ENCODE measurements at places on chromosomes 12 and 14.

DNA sequence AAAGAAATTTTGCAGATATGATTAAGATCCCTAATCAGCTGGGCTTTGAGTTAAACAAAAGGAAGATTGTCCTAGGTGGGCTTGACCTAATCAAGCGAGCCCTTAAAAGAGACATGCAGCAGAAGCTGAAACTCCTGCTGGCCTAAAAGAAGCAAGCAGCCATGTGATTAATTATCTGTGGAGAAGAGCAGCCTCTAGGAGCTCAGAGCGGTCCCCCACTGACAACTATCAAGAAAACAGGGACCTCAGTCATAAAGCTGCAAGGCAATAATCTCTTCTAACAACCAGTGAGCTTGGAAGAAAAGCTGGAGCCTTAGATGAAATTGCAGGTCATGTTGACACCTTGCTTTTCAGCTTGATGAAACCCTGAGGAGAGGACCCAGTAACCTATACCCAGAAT is 288.9 kb upstream of the CLEC14A start:
- DNase-seq: no peak

GRCh38 chr12:93602897-93603668 is 30.6 kb downstream of the SOCS2 start:
- no peak for DNase-seq

GRCh38 chr12:64010069-64010686 is 165.7 kb downstream of the SRGAP1 start:
- DNase-seq: peak; percentile 45

DNA sequence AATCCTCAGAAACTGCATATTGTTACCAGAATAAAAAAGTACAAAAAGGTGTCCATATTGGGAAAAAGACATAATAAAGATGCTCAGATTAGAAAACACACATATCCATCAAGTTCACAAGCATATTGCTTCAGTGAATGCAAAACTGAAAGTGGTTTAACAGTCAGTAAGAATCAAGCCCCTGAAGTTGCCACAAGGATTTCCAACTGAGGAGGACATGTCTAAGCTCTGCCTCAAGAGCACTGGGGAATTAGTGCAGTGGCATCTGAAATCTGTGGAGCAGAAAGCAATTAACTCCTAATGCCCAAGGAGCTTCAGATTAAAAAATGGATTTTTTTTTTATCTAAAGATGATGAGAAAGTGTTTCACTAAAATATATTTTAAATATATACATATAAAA is 113.2 kb downstream of the DENND5B start:
- no peak for DNase-seq

- DNase-seq: peak; percentile 63
These were observed 90.8 kb downstream of the AEBP2 start for GRCh38 chr12:19529951-19530636.

GRCh38 chr12:32033406-32033805 is 73.2 kb upstream of the BICD1 start:
- DNase-seq: no peak

DNA sequence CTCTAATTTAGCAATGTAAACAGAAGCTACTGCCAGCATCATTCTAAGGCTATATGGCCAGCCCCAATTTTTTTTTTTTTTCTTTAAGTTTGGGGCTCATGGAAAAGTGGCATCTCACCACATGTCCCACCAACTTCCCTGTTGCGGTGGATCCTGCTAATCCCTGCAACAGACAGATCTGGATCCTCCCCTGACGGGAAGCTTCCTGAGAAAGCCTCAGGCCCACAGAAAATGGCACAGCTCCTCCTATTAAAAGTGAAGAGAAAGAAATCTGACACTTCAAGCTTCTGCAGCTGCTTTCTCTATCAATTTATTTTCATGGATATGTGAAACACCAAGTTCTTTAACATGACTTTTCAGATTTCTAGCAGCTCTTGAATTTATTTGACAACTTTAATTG is 433.8 kb upstream of the DCN start:
- DNase-seq: no peak

- DNase-seq: no peak
These were observed 7.5 kb downstream of the CAMKK2 start for GRCh38 chr12:121288986-121289385.

GRCh38 chr14:37594971-37595808 is at the start of the genes FOXA1 and TTC6:
FOXA1 (minus strand) TSS chr14:37595249; CDS start chr14:37594972, 277 bp downstream.
TTC6 (plus strand) TSS chr14:37595629; CDS start chr14:37622065, 26,436 bp downstream.
- no peak for DNase-seq

GRCh38 chr12:101954676-101955075 is 77.3 kb downstream of the DRAM1 start:
- DNase-seq: no peak

- peak; percentile 12 for DNase-seq
These were observed 23.7 kb downstream of the YLPM1 start for GRCh38 chr14:74786796-74787315.

- DNase-seq: peak; percentile 82
These were observed 52.2 kb downstream of the GOLGA5 start for GRCh38 chr14:92846162-92846897.

DNA sequence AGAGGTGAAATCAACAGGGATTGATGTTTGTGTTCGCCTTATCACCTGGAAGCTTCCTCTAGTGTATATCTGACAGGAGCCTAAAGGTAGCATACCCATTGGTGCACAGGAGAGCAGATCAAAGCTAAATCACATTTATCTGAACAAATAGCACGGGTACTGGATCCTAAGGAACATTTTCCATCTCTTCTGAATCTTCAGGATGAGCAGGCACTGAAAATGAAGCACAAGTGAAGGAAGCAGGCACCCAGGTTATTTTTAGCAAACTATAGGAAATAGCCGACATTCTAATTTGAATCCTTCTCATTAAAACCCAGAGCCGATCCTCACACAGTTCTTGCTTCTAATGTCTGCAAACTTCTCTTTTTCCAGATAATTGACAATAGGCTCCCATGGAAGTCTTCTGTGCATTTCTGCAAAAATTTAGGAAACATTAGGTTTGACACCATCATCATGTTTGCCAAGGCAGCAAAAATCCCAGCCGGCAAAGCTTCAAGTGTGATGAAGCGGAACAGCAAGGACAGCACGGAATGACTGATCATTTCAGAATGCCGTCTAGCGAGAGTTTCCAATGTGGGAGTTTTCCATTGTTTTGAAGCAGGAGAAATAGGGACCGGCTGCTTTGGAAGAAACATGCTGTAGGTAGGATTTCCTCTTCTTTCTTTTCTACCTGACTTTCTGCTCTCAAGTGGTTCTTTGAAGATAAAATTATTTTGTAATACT is 24.3 kb upstream of the RGS6 start:
- DNase-seq: no peak

DNA sequence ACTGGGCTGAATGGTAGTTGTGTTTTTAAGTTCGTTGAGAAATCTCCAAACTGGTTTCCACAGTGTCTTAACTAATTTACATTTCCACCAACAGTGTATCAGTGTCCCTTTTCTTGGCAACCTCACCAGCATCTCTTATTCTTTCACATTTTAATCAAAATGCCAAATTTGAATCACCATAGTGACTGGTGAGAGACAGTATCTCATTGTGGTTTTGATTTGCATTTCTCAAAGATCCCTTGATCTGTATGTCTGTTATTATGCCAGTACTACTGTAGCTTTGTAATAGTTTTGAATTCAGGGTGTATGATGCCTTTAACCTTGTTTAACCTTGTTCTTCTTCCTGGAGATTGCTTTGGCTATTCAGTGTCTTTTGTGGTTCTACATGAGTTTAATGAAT is 2.2 kb upstream of the EIF2S3B start:
- no peak for DNase-seq

DNA sequence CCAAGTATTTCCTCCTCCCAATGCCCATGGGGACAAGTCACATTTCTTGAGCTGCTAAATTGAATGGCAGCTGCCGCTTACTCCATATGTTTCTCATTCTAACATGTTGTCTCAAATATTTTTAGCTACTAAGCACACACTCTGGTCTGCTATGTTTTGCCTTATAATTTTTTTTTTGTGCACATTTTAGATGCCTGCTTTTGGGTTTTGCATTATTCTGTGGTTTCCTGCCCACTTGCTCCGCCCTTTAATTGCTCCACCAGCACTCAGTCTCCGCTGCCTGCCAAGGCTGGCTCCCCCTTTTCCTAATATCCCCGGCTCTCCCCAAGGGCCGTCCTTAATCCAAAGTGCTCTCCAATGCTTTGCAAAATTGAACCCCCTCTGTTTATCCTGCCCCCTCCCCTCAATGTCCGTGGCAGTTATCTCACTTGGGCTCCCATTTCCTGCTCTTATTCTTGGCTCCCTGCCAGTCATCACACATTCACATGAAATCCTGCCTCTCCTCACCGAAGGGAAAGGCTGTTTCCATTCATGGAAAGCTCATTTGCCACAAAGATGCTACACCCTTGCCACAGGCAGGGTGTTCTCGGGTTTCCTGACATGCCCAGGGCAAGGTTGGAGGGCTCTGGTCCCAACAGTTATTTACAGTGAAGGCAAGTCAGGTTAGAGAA is 79.4 kb downstream of the C12orf75 start:
- DNase-seq: peak; percentile 75

DNA sequence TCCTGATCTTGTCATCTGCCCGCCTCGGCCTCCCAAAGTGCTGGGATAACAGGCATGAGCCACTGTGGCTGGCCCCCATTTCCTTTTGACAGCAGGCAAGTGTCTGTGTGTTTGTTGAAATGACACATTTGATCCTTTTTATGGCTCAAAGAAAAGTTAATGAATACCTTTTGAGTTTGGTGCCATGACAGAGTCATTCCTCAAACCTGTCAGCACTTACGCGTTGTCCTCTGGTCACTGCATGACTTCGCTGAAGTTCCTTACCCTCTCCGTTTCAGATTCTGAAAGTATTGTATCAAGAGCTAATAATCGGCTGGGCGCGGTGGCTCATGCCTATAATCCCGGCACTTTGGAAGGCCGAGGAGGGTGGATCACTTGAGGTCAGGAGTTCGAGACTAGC is 32.4 kb downstream of the NEMF start:
- DNase-seq: no peak

- DNase-seq: no peak
These were observed 51.6 kb upstream of the ABCC9 start for GRCh38 chr12:21992823-21993222.
